IPS-NIHi11 (cell line): ENCODE measurements at places on chromosomes 11 and 22.

GRCh38 chr11:35163702-35164496 lies 24.9 kb downstream of the CD44 start:
- DNase-seq, result no peak

DNA sequence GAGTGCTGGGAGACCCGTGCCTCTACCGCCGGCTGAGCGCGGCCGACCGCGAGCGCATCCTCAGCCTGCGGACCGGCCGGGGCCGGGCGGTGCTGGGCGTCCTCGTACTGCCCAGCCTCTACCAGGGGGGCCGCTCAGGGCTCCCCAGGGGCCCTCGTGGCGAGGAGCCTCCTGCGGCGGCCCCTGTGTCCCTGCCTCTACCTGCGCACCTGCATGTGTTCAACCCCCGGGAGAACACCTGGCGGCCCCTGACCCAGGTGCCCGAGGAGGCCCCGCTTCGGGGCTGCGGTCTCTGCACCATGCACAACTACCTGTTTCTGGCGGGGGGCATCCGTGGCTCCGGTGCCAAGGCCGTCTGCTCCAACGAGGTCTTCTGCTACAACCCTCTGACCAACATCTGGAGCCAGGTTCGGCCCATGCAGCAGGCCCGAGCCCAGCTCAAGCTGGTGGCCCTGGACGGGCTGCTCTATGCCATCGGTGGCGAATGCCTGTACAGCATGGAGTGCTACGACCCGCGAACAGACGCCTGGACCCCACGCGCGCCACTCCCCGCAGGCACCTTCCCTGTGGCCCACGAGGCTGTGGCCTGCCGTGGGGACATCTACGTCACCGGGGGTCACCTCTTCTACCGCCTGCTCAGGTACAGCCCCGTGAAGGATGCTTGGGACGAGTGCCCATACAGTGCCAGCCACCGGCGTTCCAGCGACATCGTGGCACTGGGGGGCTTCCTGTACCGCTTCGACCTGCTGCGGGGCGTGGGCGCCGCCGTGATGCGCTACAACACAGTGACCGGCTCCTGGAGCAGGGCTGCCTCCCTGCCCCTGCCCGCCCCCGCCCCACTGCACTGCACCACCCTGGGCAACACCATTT lies 3.5 kb downstream of the KLHDC7B start:
- DNase-seq, result no peak

GRCh38 chr22:17941471-17942406 lies 82.6 kb downstream of the MICAL3 start:
- no peak for DNase-seq

- no peak for DNase-seq
Observed at GRCh38 chr11:133661846-133662245, 129.5 kb upstream of the OPCML start.

- no peak for DNase-seq
Observed at GRCh38 chr22:44403602-44404329, 91.0 kb upstream of the SHISAL1 start.

- DNase-seq, result peak; percentile 56
Observed at GRCh38 chr11:118846181-118846935, 37.3 kb upstream of the CXCR5 start.

GRCh38 chr22:41380993-41381328 lies 781 bp upstream of the TEF start:
- DNase-seq, result no peak
